ENCODE measurements at places on chromosomes 1 and 21. TPM values are rescaled to one million over a fixed set of nuclear protein-coding genes. Genes with fewer than 3 reads are reported as not detected.

The FBLIM1 gene
- 70.8 TPM for total RNA-seq

The XCL2 gene
- 3.0 TPM for total RNA-seq

DNA sequence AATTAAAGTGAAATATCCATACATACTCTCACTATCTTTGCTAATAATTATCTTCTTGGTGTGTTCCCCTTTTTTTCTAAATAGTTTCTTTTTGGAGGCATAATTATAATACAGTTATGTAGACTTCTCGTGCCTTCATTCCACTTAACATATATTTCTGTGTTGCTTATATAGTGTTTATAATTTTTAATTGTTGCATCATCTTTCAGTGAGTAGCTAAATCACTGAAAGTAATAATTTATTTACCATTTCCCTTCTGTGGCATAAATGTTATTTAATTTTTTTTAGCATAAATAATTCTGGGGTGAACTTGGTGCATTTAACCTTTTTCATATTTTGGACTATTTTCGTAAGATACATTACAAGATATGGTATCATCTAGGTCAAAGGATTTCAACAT is 38.3 kb downstream of the SMAP2 start:
- H3K27ac ChIP-seq: no peak overlapping the region
- no peaks in the 10 kb centered on the region for H3K36me3 ChIP-seq
- no peak overlapping the region for H3K4me3 ChIP-seq
- H3K4me1 ChIP-seq: no peaks in the 10 kb centered on the region
- H3K27me3 ChIP-seq: no peaks in the 10 kb centered on the region

The ANKRD34A gene
- total RNA-seq: 3.9 TPM

The NLRP3 gene
- 1.6 TPM for total RNA-seq

DNA sequence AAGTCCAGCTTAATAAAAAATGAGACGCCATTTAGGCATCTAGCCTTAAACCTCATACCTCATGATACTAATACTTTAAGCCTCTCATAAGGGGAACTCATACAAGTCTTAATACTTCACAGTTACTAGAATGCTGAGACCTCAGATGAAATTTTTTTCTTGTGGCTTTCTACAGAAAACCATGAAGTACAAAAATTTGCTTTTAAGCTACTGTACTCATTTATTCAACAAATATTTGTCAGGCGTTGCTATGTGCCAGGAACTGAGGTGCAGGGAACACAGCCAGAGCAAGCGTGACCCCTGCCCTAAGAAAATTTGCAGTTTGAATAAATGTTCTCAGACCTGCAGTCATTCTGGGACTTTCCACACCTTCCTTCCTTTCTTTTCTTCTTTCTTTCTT is 150.6 kb downstream of the MRPL39 start:
- H3K36me3 ChIP-seq: no peaks in the 10 kb centered on the region
- no peak overlapping the region for H3K27ac ChIP-seq
- no peak overlapping the region for H3K4me3 ChIP-seq
- H3K27me3 ChIP-seq: no peaks in the 10 kb centered on the region

The TEDDM1 gene
- total RNA-seq: not detected

DNA sequence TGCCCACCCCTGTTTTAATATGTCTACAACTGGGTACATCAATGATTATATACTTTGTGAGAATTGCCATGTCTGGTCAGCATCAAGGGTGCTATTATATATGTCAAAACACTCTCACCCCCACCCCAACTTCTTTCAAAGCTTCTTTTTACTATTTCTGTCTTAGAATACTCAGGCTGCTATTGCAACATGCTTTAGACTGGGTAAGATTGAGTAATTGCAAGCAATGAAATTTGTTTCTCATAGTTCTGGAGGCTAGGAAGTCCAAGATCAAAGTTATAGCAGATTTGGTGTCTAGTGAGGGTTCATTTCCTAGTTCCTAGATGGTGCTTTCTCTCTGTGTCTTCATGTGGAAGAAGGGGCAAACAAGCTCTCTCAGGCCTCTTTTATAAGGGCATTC is 100.5 kb upstream of the KCNK1 start:
- no peak overlapping the region for H3K27ac ChIP-seq
- no peaks in the 10 kb centered on the region for H3K27me3 ChIP-seq
- H3K36me3 ChIP-seq: no peaks in the 10 kb centered on the region
- H3K4me3 ChIP-seq: no peak overlapping the region

- DNase-seq: no peak
- no peak overlapping the region for H3K4me3 ChIP-seq
- H3K4me1 ChIP-seq: no peaks in the 10 kb centered on the region
- H3K27ac ChIP-seq: no peak overlapping the region
Observed at GRCh38 chr1:235724730-235725129, 75.1 kb upstream of the GNG4 start.

The CHODL gene
- 1.9 TPM for total RNA-seq

The TMEM82 gene
- total RNA-seq: not detected

Data from ovary (tissue), 10 donors.